ENCODE measurements at places on chromosomes 11 and 22.
A peak's percentile ranks its signal among the peaks of the same experiment; 100 is the strongest.

GRCh38 chr22:19886605-19887255 is 32.1 kb upstream of the GNB1L start:
- peaks cover 66% of the 10 kb centered on the region for H3K4me1 ChIP-seq
- no peak overlapping the region for H3K4me3 ChIP-seq
- peak; percentile 78 for DNase-seq
- no peaks in the 10 kb centered on the region for H3K36me3 ChIP-seq
- no peaks in the 10 kb centered on the region for H3K27me3 ChIP-seq

- H3K4me3 ChIP-seq = no peak overlapping the region
- no peak for DNase-seq
- no peaks in the 10 kb centered on the region for H3K27me3 ChIP-seq
- H3K27ac ChIP-seq = no peak overlapping the region
Measured at GRCh38 chr22:44154436-44154942, 26.2 kb upstream of the PARVG start.

DNA sequence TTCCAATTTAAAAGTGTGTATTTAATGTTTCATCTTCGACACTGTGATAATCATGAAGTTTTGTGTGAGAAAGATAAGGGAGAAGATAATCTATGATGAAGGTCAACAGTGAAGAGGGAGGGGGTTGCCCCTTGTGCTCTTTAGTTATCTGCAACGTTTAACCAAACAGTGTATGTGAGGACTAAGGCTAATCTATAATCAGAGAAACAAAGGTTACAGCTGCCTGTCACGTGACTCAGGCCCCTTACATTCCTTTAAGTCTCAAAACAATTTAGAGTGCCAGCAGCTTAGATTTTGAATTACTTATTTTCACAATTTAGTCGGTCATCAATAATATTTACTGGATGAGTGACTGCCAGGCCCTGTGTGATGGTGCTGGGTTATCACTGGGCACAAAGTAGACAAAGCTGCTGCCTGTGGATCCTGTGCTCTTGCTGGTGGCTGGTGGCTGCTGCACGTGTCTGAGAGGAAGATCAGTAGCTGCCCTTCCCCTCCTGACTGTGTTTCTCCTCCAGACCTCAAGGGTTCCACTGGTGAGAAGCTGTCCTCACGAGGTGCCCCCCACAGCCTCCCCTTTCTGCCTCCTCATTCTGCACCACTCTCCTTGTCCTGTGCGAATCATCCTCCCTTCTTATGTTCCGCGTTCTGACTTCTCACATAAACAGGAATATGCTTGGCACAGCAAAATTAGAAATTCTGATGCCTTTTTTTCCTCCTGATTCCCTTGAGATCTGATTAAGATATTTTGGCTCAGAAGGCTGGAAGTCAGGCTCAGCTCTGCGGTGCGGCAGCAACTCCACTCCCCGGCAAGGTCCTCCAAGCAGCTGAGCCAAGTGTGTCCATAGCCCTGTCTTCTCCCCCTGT is 331.1 kb upstream of the B3GAT1 start:
- no peak overlapping the region for H3K27ac ChIP-seq
- peak; percentile 21 for DNase-seq
- H3K4me1 ChIP-seq = peaks cover 25% of the 10 kb centered on the region
- no peaks in the 10 kb centered on the region for H3K36me3 ChIP-seq

- H3K27me3 ChIP-seq = no peaks in the 10 kb centered on the region
- DNase-seq = no peak
- no peak overlapping the region for H3K4me3 ChIP-seq
Measured at GRCh38 chr11:2751523-2752203, 51.9 kb upstream of the KCNQ1OT1 start.

DNA sequence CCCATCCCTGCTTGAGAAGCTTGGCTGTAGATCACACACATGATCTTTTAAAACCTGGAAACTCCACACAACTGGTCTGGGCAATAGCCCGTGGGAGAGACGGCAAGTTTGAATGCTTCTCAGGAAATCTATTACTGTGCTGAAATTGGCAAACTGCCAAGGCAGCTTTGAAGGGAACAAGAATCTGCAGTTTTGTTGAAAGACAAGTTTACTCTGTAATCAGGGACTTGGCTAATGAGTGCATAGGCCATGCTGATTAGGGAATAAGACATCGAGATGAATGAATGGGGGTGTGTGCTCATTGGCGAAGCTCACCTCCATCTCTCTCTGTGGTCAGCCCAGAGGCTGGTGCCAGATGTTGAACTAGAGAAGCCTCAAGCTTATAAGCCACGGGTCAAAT is 218.8 kb downstream of the HIPK3 start:
- peaks cover 6% of the 10 kb centered on the region for H3K4me1 ChIP-seq
- peak; percentile 72 for DNase-seq
- peaks cover 2% of the 10 kb centered on the region for H3K27me3 ChIP-seq
- no peaks in the 10 kb centered on the region for H3K36me3 ChIP-seq
- no peak overlapping the region for H3K4me3 ChIP-seq

- H3K36me3 ChIP-seq = no peaks in the 10 kb centered on the region
- no peak overlapping the region for H3K4me3 ChIP-seq
- no peak for DNase-seq
- no peaks in the 10 kb centered on the region for H3K4me1 ChIP-seq
Measured at GRCh38 chr11:93268287-93269040, 62.1 kb upstream of the DEUP1 start.

DNA sequence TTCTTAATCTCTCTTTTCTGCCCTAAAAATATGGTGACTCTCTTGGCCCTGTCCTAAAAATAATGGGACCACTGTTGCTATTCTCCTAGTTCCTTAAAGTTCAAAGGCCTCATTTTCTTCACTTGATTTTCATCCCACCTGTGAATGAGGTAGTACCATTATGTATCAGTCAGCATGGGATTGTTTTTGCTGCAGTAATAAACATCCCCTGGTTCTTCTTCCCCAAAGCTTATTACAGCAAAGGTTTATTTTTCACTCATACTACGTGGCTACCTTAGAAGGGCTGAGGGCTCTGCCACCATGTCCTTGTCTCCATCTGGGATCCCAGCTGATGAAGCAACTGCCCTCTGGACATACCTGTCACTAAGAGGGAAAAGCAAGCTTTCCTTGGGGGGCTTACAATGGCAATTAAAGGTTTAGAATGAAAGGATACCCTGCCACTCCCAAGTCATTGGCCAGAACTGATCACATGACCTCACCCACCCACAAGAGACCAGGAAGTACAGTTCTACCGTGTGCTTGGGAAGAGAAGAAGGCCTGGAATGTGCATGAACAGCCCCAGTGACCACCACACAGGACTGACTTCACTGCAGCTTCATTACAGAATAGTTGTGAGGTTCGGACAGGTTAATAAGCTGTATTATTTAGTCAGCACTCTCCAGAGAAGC is 7.8 kb downstream of the TTC38 start:
- no peak for DNase-seq
- no peak overlapping the region for H3K4me3 ChIP-seq
- peaks cover 44% of the 10 kb centered on the region for H3K36me3 ChIP-seq
- H3K4me1 ChIP-seq = no peaks in the 10 kb centered on the region

DNA sequence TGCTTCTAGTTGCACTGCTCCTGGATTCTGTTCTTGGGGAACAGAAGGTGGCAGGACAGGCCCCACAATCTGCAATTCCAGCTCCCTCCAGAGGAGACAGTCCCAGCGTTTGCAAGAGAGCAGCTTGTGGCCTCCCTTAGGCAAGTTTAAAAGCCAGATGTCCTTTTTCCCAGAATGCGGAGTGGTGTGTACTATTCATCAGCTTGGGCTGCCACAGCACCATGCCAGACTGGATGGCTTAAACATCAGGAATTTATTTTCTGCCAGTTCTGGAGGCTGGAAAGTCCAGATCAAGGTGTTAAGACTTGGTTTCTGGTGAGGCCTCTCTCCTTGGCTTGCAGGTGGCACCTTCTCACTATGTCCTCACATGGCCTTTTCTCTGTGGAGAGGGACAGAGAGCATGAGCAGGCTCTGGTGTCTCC is 11.7 kb downstream of the MIAT start:
- DNase-seq = peak; percentile 55
- H3K4me3 ChIP-seq = no peak overlapping the region
- peaks cover 5% of the 10 kb centered on the region for H3K27me3 ChIP-seq
- H3K4me1 ChIP-seq = peaks cover 18% of the 10 kb centered on the region
- H3K27ac ChIP-seq = no peak overlapping the region

- no peak overlapping the region for H3K27ac ChIP-seq
- H3K4me1 ChIP-seq = no peaks in the 10 kb centered on the region
- H3K36me3 ChIP-seq = no peaks in the 10 kb centered on the region
- H3K4me3 ChIP-seq = no peak overlapping the region
- no peaks in the 10 kb centered on the region for H3K27me3 ChIP-seq
- no peak for DNase-seq
Measured at GRCh38 chr22:47076758-47077157, 314.3 kb downstream of the TBC1D22A start.

GRCh38 chr11:19646308-19646707 is 66.3 kb upstream of the NAV2 start:
- H3K27ac ChIP-seq = no peak overlapping the region
- no peaks in the 10 kb centered on the region for H3K27me3 ChIP-seq
- DNase-seq = no peak

DNA sequence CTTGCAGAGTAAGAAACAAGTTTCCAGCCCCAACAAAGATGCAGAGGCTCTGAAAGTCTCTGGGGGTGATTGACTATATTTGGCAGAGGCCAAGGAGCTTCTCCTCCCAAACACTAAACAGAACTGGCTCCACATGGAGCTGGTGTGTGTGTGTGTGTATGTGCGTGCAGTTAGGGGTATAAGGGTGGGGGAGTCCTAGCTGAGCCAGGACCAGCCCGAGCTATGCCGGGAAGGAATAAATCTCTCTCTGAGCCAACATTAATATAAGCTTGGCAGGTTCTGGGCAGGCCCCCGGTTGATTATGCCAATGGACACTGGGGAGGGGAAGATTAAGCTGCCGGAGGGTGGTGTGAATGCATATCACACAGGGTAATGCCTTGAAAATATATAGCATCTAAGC is 324.2 kb downstream of the MIAT start:
- no peak overlapping the region for H3K4me3 ChIP-seq
- H3K4me1 ChIP-seq = no peaks in the 10 kb centered on the region
- no peak for DNase-seq
- peaks cover 15% of the 10 kb centered on the region for H3K27me3 ChIP-seq
- no peak overlapping the region for H3K27ac ChIP-seq

DNA sequence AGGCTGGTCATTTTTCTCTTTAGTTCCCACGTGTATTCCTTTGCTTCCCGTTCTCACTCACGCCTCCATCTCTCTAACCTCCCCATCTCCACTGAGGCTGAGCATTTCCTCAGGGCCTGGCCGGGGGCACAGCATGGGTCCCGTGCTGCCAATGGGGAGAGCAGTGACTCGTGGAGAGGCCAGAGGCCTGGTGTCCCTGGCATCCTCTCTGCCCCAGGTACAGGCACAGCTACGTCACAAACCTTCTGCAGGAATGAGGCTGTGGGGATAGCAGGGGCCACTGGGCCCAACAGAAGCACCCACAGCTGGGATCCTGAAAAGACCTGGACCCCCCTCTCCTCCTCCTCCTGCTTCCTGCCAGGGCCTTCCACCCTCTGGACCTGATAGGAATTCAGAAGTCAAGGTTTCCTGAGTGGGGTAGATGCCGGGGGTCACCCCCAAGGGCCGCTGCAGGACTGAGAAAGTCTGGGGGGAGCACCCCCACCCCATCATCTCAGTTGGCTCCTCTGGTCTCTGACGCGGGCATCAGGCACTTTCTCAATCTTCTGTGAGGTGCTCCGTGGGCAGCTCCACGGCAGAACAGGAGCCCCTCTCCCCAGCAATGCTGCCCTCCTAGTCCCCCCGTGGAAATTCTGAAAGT is 11.8 kb downstream of the PNPLA5 start:
- H3K27ac ChIP-seq = no peak overlapping the region
- H3K4me1 ChIP-seq = no peaks in the 10 kb centered on the region
- H3K27me3 ChIP-seq = no peaks in the 10 kb centered on the region
- H3K4me3 ChIP-seq = no peak overlapping the region

DNA sequence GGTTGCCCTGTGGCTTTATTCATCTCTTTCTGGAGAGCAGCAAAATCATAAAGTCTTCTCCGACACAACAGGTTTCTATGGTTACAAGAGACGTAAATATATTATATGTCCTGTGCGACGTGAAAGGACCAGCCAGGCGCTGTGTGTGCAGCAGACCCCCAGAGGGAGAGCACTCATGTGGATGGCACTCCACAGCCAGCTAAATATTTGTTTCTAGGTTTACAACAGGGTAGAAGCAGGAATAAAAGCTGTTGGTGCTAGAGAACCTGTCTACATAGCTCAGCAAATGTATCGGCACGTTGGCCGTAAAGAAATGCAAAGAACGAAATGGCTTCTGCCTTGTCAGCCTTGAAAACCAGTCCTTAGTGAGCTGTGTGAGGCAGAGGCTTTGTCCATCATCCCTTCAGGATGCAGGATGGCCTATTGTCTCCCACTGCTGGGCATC is 133.8 kb upstream of the PITPNB start:
- H3K27me3 ChIP-seq = no peaks in the 10 kb centered on the region
- DNase-seq = no peak
- H3K36me3 ChIP-seq = no peaks in the 10 kb centered on the region
- H3K27ac ChIP-seq = no peak overlapping the region
- H3K4me1 ChIP-seq = peaks cover 18% of the 10 kb centered on the region

DNA sequence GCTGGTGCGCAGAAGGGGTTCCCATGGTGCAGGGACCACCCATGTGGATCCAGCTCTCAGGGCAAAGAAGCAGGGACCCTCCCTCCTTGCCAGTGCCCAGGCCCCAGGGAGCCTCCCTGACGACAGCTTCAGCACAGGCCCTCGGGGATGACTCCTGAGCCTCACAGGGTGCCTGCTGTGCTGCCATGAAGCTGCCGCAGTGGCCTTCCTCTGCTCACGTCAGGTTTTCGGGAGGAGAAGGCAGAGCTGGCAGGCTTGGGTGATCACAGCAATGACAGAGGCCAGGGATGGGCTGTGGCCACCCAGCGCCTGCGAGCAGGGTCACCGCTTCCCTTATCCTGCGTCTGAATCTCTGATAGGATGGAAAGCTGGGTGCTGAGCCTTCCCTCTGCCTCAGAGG is 276.2 kb downstream of the BRD1 start:
- no peaks in the 10 kb centered on the region for H3K36me3 ChIP-seq
- no peak for DNase-seq
- no peaks in the 10 kb centered on the region for H3K27me3 ChIP-seq
- H3K4me3 ChIP-seq = no peak overlapping the region
- H3K4me1 ChIP-seq = no peaks in the 10 kb centered on the region

GRCh38 chr11:798093-798713 is at the start of gene SLC25A22:
TSS of gene SLC25A22 (minus strand) at chr11:798281. CDS start at chr11:795006, 3,275 bp downstream.
- peaks cover 20% of the 10 kb centered on the region for H3K36me3 ChIP-seq
- DNase-seq = peak; percentile 71
- H3K27me3 ChIP-seq = no peaks in the 10 kb centered on the region
- H3K4me1 ChIP-seq = peaks cover 14% of the 10 kb centered on the region

GRCh38 chr11:123588117-123588863 is 66.1 kb downstream of the SCN3B start:
- no peak overlapping the region for H3K27ac ChIP-seq
- no peaks in the 10 kb centered on the region for H3K27me3 ChIP-seq

DNA sequence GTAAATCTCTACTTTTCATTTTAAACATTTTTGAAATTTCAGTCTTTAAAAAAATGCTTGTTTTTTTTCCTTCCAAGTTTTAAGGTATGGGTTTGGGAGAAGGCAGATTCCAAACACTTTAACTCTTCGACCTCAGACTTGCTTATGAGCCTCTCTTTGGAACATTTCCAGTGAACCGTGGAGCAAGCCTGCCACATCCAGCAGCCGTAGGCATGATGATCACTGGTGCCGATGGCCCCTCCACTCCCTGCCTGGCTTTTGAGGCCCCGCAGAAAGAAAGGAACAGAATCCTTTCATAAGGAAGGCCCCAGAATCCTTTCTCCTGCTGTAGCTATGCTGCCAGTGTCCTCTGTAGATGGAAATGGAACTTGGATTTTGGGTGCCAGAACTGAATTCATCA is 50.7 kb downstream of the BMAL1 start:
- no peaks in the 10 kb centered on the region for H3K36me3 ChIP-seq
- H3K4me3 ChIP-seq = no peak overlapping the region
- no peaks in the 10 kb centered on the region for H3K27me3 ChIP-seq
- H3K27ac ChIP-seq = no peak overlapping the region
- H3K4me1 ChIP-seq = peaks cover 7% of the 10 kb centered on the region

Data from endothelial cell of umbilical vein (primary cell).